ENCODE measurements at places on chromosomes 1 and 21.

- no peak for DNase-seq
These were observed 229.3 kb upstream of the PTBP2 start for GRCh38 chr1:96492236-96492635.

- DNase-seq = no peak
These were observed 13.2 kb upstream of the PRAMEF12 start for GRCh38 chr1:12760256-12760795.

DNA sequence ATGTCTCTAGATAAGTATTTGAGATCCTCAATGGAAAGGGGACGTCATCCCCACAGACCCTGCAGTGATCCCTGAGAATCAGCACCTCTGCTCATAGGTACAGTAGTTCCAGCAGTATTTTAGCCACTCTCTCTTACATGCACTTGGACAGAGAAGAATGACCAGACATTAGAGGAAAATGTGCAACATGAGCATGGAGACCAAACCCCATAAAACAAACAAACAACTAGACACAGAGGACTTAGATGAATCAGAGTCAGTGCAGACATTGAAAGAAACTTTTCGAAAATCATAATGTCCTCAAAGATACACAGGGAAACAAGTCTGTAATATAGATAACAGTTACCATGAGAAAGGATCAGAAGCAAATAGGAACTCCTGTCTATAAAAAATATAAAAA, 108.2 kb downstream of the LYPLAL1 start:
- DNase-seq = no peak

GRCh38 chr1:235898126-235898525, 31.4 kb upstream of the LYST start:
- DNase-seq = no peak

DNA sequence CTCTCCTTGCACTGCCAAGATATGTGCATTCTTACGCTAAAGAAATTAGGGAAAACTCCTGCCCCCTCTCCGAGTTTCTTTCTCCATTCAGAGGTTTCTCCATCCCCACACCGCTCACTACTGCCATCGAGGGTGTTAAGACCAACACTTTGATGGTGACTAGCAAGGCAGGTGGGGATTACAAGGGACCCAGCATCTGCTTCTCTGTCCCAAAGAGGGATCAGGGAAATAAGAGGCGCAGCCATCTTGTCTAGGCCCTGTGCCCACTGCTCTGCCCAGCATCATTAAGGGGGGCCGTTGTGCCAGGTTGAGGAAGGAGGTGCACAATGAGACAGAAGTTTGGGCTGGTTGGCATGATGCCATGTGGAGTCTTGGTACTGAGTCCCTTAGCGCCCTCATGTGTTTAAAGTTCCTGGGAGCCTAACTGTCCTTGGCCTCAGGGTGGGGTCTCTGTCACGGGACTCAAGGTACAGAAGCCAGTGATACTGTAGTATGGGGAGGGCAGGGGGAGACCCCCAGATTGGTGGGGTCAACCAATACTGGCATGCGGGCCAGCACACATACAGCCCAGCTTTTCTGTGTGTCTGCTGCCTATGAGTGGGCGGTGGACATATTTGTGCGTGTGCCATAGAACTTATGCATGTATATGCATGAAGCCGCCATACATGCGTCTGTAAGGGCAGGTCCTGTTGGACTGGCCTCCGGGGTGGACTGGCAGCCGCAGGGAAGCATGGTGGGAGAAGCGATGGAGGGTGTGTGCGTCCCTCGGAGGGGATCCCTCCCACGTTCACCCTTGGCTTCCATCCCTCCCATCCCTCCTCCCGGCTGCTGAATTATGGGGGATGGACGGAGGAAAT, 5.5 kb downstream of the EFNA3 start:
- peak; percentile 52 for DNase-seq

All from activated naive CD8-positive, alpha-beta T cell treated with anti-CD3 and anti-CD28 coated beads, Interleukin-2, amount 50 U/mL, for 24 hours (primary cell).